ENCODE measurements at places on chromosomes 11 and 22.

DNA sequence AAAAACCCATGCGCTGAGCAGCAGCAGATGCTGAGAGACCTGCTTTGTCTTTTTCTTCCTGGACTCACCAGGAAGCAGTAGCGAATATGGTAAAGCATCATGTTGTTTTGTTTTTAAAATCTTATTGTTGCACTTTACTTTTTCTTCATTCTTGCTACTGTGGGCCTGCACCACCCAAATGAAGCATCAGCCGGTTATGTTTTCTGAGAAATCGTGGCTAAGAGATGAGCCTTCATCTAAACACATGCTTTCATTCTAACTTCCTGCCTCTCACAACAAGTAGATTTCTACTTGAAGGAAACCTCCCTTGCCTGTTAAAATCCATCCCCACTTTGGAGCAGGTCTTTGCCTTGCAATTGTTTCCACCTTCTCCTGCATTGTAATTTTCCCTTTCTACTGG, 1025.9 kb downstream of the NTM start:
- DNase-seq = no peak

DNA sequence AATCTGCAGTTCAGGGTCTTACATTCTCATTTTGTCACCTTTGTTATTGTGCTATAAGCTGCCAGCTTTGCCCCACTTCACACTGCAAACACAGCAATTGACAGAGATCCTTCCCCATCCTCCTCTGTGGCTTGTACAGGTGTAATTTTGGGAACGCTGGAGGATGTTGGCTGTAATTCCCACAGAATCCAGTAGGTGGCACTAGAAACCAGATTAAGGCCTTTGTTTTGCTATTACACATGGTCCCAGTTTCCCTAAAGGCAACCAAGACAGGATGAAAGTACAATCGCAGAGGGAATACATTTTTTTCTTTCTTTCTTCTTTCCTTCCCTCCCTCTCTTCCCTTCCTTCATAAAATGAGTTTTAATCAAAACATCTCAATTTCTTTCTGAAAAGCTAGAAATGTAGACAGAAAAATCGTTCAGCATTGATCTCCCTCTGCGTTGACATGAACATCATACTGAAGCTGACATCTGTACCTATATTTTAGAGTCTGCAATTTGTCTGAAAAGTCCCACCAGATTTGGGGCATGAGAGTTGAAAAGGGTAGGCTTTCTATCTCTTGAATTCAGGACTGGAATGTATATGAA, 21.3 kb upstream of the NELL1 start:
- peak; percentile 59 for DNase-seq

DNA sequence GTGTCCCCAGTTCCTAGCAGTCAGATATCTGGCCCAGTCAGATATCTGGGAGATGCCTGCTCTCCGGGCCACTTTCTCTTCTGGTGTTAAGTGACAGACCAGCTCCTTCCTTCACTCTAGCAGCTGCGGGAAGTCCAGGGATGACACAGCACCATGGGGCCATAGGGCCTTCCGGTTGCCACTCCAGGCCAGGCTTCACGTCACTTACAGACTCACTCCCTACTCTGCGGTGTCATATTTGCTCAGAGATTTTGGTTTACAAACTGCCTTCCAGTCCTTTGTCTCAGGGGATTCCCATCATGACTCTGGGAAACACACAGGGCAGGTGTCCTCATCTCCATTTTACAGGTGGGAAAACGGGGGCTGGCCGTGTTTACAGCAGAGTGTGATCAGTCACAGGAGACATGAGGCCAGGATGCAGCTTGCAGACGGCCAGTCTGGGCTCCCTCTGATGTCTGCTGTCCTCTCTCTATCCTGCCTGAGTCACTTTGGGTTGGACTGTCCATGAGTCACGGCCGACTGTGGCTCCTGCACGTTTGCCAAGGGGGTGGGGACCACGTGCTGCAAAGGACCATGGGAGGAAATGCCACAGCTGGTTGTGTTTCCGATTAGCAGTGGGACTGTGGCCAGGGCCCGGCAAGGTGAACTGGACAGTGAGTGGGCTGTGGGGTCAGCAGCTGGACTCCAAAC, 8.2 kb upstream of the TBC1D22A start:
- no peak for DNase-seq

GRCh38 chr11:31711137-31711536, 100.0 kb downstream of the PAX6 start:
- DNase-seq = no peak

Data from ecto neural progenitor cell (in vitro differentiated cells).